Myometrial cell (primary cell): ENCODE measurements at places on chromosomes 5 and 9. TPM values are rescaled to one million over a fixed set of nuclear protein-coding genes. Genes with fewer than 3 reads are reported as not detected.

NR4A3 gene
- not detected in 2 replicates for total RNA-seq

FBXO10 gene
- total RNA-seq, result 5.5 and 9.0 TPM in 2 replicates

IL9 gene
- total RNA-seq, result not detected in 2 replicates

TMED7 gene
- total RNA-seq, result 117 and 118 TPM in 2 replicates

AK1 gene
- total RNA-seq, result 72.5 and 135 TPM in 2 replicates

FBXW2 gene
- 19.0 and 19.6 TPM in 2 replicates for total RNA-seq

IL3 gene
- not detected in 2 replicates for total RNA-seq

CCDC187 gene
- total RNA-seq, result not detected in 2 replicates

LVRN gene
- total RNA-seq, result 0.35 TPM in 1 of 2 replicates, not detected in the other

PIP5K1B gene
- not detected in 2 replicates for total RNA-seq

LHX6 gene
- total RNA-seq, result not detected in 2 replicates

AK8 gene
- 0.18 TPM in 1 of 2 replicates, not detected in the other for total RNA-seq

CTSV gene
- 0.86 and 1.2 TPM in 2 replicates for total RNA-seq

ZNF483 gene
- total RNA-seq, result 1.4 TPM in 1 of 2 replicates, not detected in the other

PCDHB9 gene
- 0.18 TPM in 1 of 2 replicates, not detected in the other for total RNA-seq

SPATA31C2 gene
- total RNA-seq, result not detected in 2 replicates

FBP2 gene
- total RNA-seq, result 0.29 TPM in 1 of 2 replicates, not detected in the other

JADE2 gene
- 25.4 and 28.5 TPM in 2 replicates for total RNA-seq

ZNF782 gene
- total RNA-seq, result 0.71 and 1.2 TPM in 2 replicates

FGF1 gene
- 0.29 and 1.8 TPM in 2 replicates for total RNA-seq

CDC20B gene
- total RNA-seq, result not detected in 2 replicates

ATP6V1G1 gene
- 70.4 and 78.7 TPM in 2 replicates for total RNA-seq

CARD6 gene
- total RNA-seq, result 4.9 and 5.5 TPM in 2 replicates

KIF24 gene
- 2.9 and 3.2 TPM in 2 replicates for total RNA-seq

SH3TC2 gene
- 1.2 and 1.4 TPM in 2 replicates for total RNA-seq

NOTCH1 gene
- total RNA-seq, result 12.9 and 14.4 TPM in 2 replicates

SHOC1 gene
- total RNA-seq, result under 0.01 TPM in 2 replicates

WDR31 gene
- 0.29 and 2.1 TPM in 2 replicates for total RNA-seq

IFNB1 gene
- total RNA-seq, result not detected in 2 replicates

SGCD gene
- 0.18 and 0.29 TPM in 2 replicates for total RNA-seq

CDH9 gene
- total RNA-seq, result not detected in 2 replicates

FGF10 gene
- total RNA-seq, result not detected in 2 replicates

PCDHB14 gene
- total RNA-seq, result under 0.01 and 1.7 TPM in 2 replicates

MEIKIN gene
- total RNA-seq, result not detected in 2 replicates

OSTF1 gene
- 42.4 and 47.9 TPM in 2 replicates for total RNA-seq

IFNA13 gene
- total RNA-seq, result not detected in 2 replicates

GAS1 gene
- total RNA-seq, result 49.9 and 54.6 TPM in 2 replicates

RASEF gene
- not detected in 2 replicates for total RNA-seq

GBGT1 gene
- 9.5 and 16.7 TPM in 2 replicates for total RNA-seq

WDR38 gene
- not detected in 2 replicates for total RNA-seq
